ENCODE measurements at places on chromosomes 5 and 9.

- DNase-seq = no peak
Measured at GRCh38 chr5:176866707-176867310, 32.3 kb downstream of the HK3 start.

DNA sequence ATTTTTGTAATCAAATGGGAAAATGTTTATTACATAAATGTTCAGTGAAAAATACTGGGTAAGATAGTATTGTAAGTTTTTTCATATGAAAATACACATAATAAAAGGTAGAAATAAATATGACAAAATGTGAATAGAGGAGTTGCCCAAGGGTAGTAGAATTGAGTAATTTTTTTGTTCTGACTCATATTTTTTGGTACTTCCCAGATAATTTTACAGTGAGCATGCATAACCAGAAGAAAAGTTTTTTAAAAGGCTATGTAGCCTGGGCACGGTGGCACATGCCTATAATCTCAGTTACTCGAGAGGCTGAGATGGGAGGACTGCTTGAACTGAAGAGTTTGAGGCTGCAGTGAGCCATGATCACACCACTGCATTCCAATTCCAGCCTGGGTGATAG is 116.9 kb downstream of the PIP5K1B start:
- no peak for DNase-seq

DNA sequence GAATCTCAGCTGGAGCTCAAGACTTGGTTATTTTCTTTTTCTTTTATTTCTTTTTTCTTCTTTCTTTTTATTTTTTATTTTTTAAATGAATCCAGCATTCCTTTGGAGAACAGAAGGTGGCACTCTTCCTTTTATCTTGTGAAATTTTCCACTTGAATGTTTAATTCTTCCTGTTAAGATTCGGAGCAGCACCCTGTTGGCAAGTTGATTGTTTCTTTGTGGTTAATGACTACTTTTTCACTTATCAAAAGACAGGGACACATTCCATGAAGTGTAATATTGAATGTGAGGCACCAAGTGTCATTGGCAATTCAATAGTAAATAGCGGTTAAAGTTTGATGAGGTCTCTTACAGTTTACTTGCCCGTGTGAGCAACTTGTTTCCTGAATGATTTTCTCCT is 240.5 kb upstream of the CHD1 start:
- no peak for DNase-seq

DNA sequence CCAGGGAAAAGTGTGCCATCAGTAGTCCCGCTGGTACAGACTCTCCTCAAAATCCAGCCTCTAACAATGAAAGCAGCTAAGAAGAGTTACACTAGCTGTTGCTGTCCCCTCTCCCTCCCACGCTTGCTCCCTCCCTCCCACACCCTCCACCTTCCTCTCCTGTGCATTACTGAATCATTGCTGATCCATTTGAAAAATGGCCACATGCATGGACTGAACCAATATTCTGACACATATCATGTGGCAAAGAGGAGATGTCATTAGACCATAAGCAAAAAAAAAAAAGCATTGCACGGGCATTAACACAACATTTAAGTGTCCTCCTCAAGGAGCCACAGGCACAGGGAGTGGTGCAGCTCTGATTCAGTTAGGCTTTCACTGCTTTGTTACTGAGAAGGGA is 37.9 kb downstream of the LHFPL2 start:
- DNase-seq = no peak

GRCh38 chr9:120926397-120926928 is at the start of gene TRAF1:
TRAF1 (minus strand) TSS chr9:120926796; CDS start chr9:120926075, 721 bp downstream.
- DNase-seq = no peak

DNA sequence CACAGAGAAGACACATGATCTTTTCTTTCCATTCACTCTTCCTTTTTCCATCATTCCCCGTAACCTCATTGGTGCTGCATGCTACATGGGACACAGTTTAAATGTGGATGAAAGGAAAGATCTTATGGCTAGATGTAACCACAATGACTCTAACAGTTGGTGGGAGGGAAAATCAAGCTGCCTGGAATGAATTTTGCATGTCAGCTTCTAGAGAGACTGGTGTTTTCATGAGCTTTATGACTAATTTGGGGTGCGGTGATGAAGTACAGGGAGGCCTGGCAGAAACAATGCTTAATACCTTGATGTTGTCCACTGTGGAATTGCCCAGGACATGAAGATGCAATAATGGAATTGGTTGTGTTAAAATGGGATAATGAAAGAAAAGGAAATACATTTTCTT is 55.9 kb upstream of the MYO10 start:
- no peak for DNase-seq

GRCh38 chr9:110095161-110095595 is 112.8 kb downstream of the C9orf152 start:
- no peak for DNase-seq

DNA sequence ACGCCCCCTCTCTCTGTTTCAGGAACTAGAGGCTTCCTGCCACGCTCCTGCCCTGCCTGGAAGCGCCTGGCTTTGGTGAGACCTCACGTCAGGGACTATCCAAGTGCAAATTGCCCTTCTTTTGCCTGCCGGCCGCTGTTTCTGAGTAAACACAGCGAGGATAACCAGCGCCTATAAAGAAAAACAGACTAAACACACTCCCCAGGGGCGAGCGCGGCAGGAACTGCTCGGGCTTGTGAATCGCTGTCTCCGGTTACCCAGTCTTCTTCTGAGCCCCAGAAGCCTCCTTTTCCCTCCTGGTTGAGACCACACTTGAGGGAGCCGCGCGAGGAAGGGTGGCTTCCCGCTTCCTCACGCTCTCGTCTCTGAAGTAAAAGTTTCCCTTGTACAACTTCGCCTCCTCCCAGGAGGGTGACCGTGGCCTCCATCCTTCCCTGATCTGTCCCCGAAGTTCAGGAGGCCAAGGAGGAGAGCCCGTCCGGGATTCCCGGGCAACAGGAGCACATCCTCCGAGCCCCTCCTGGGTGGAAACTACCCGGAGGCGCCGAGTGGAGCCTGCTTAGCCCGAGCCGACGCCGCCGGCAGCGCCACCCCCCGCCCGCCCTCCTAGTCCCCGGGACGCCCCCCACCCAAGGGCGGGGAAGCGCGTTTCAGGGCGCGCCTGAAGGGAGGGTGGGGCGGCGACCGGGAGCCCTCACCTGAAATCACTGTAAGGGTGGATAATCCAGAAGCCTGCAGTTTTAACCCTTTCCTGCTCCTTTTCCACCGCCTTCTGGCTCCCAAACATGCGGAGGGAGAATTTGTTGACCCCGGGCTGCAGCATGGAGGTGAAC is 993 bp downstream of the HCN1 start:
- no peak for DNase-seq

GRCh38 chr9:81397481-81398381 is 291.6 kb downstream of the TLE1 start:
- DNase-seq = no peak

DNA sequence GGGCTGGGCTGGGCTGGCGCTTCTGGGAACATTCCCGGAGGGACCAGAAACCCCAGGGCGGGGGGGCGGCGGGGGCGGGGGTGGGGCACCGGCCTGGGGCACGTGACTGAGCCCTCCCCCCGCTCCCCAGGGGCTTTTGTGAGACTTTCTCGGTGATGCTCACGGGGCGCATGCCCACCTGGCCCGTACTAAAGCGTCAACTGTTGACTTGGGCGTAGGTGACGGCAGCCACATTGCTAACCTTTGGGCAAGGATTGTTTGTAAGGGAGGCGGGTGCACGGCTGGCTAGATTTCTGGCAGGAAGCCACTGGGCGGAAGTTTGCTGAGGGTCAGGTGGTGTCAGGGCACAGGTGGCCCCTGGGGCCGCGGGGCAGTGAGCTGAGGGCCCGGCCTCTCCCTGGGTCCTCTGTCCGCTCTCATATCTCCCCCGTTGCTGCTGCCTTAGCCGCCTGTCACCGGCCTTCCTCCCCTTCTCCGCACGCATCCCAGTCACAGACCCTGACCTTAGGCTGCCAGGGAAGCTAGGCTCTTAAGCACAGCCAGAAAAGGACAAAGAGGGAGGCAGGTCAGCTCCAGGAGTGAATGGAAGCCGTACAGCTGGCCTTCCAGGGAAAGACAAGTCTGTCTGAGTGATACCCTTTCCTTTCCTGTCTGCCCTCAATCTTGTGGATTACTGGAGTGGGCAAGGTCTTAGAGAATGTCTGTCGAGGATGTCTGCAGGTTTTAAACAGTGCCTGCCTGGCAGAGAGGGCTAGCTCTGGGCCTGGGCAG is 812 bp downstream of the CACFD1 start:
- no peak for DNase-seq

- no peak for DNase-seq
Measured at GRCh38 chr9:102985162-102985895, 9.8 kb upstream of the CYLC2 start.

GRCh38 chr5:64653766-64654560 is 36.3 kb upstream of the SHISAL2B start:
- no peak for DNase-seq

DNA sequence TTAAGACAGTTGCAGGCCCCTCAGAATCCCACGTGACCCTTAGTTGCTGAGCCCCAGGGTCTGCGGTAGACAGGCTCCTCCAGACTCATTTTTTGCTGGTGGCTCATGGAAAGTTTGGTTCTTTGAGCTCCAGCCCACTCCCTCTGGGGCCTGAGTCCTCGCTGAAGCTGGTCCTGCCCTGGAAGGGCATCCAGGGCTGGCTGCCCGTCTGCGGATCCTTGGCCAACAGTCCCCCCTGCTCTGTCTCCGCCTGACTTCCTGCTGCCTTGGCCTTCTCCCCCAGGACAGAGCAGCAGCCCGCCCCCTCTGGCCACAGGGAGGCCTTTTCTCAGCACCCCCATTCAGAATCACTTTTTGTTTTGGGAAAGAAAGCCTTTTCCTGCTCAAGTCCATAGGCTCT is 24.4 kb downstream of the SLC6A7 start:
- DNase-seq = no peak

GRCh38 chr5:1934801-1935429 is 52.2 kb upstream of the IRX4 start:
- DNase-seq = no peak

- no peak for DNase-seq
Measured at GRCh38 chr5:151463137-151464029, 16.0 kb downstream of the SLC36A1 start.

GRCh38 chr9:131097126-131097947 is 1.0 kb downstream of the AIF1L start:
- no peak for DNase-seq

DNA sequence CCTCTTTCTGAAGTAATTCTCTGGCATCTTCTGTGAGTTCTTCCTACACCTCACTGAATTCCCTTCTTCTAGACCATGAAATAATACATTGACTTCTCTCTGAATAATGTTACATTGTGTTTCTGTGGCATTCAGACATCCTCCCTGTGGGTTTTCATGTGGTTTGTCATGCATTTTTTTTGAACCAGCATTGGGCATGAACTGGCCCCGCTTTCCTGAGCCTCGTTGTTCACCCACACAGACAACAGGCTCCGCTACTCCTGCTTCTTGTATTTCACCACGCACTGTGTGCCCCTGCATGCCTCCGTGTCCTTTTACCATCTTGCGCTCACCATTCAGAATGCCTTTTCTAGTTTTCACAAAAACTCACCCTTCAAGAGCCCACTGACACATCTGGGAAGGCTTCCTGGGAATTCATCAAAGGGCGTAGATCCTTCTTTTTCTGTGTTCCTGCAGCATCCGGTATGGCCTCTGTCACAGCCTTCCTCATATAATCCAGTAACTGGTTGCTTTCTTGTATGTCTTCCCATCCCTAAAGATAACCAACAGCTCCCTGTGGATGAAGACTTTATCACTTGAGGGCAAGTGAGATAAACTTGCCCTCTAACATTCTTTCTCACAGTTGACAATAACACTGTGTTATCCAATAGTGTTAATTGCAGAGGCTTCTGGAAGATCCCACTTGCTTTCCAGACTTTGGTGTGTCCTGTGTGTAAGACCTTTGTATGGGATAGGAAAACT is 51.5 kb upstream of the ADAMTSL1 start:
- no peak for DNase-seq

GRCh38 chr5:174610968-174611367 is 113.4 kb upstream of the MSX2 start:
- no peak for DNase-seq

GRCh38 chr5:61860978-61861377 is 445.0 kb upstream of the KIF2A start:
- DNase-seq = no peak
